Small intestine (tissue), 16 donors: ENCODE measurements at places on chromosomes 2 and 18.
A peak's percentile ranks its signal among the peaks of the same experiment; 100 is the strongest.

DNA sequence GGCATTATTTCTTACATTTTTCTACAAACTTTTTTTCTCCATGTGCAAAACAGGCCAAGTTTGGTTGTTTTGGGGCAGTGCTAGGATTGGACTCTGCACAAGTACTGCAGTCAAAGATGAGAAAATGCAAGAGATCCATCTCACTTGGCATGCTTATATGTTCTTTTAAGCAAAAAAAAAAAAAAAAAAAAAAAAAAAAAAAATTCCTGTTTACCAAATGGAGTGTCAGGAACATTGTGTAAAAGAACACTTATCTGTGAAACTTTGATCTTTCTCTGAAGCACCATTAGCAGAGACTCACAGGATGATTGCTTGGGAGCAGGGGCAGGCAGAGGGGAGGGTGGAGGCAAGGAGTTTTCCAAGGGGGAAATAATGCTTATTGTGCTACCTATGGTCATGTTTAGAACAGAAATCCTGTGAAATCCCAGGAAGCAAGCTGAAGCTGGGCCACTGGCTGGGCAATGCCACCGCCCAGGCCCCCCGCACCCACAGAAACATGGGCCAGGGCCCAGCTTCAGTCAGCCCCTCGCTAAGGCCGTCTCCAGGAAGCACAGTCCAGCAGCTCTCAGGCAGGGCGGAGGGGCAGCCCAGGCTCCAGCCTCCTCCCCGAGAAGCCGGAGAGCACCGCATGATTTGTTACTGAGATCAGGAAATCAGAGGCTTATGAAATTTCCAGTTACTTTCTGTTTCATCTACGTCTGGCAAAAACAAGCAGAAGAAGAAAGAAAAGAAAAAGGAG, 229.4 kb downstream of the ZNF516 start:
- peak; percentile 64 for DNase-seq

DNA sequence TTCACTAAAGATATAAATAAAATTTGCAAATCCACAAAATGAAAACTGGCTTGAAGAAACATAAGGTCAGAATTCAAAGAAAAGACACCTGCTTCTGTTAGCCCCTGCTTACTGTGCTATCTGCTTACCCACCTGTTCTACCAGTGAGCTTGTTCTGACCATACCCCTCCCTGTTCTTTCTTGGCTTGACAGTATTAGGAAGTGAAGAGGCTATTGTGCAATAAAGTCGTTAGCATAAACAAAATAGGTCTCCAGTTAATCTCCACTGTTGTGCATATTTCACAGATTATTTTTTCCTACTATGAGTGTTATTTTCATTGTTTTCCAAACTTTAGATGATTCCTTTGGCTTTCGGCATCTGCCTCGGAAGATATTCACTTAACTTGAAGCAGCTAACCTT, 322.1 kb downstream of the CCDC85A start:
- no peak for DNase-seq

DNA sequence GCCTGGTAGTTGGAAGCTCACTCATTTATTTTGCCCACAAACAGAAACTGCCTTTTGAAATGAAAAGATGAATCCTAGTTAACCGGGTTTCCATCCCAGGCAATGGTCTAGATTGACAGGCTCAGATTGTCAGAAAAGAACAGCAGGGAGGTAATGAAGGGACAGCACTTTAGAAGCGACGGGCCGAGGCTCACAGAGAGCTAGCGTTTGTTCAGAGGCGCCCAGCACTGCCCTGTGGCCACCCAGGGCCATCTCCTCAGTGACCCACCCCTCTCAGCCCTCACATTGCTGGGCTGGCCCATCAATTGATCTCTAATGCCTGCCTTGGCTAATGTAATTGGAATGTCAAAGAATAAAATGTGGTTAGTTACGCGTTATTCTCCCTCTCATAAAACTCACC, 304.8 kb downstream of the CDCA7 start:
- no peak for DNase-seq

- no peak for DNase-seq
These were observed 382.7 kb upstream of the SALL3 start for GRCh38 chr18:78596794-78597345.

DNA sequence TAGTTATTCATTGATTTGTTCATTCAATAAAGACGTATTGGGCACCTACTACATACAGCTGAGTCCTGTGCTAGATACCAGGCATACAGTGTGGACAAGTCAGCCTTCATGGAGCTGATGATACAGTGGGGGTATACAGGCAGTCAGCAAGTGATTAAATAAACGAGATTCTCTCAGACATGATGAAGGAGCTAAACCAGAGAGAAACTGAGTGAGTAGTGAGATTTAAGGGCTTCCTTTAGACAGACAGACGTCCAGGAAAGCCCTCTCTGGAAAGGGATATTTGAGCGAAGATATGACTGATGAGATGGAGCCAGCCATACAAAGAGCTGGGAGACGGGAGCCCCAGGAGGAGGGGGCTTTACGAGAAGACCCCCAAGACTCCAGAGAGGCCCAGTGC, 122.6 kb upstream of the MYCN start:
- no peak for DNase-seq

- no peak for DNase-seq
These were observed 174.3 kb downstream of the CCDC102B start for GRCh38 chr18:68972176-68972575.

GRCh38 chr18:40357536-40357935, 1597.5 kb upstream of the PIK3C3 start:
- no peak for DNase-seq

DNA sequence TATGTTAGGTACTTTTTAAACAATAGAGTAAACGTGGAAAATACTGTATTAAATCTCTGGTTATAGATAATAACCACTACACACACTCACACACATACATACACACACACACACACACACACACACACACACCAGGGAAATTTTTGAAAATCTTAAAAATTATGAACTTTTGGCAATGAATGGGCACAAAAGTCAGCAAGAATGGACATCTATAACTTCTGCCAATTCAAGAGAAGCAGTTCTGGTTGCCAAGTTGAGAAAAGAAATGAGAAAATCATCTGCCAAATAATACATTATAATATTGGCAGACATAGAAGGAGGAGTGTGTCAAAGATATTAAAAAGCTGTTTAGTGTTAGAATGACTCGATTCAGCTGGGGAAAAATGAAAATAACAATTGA, 42.9 kb upstream of the TMEM178A start:
- DNase-seq: no peak

DNA sequence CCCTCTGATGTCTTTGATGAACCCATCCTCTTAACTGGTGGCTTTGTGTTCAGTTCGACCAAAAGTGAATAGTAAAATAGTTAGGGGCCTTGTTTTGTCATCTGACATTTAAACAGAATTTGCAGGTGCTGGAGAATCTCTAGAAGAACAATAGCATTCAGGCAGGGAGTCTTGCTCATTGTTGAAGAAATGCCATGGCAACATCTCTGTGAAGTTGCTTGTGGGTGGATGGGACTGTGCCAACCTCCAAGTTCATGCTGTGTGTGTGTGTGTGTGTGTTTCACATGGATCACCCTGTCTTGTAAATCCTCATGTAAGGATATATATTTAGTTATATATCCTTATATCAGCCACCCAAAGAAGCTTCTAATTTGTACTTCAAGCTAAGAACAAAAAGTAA, 66.7 kb downstream of the SKA1 start:
- no peak for DNase-seq

- no peak for DNase-seq
These were observed 375.8 kb upstream of the LYPD1 start for GRCh38 chr2:133045787-133046186.

DNA sequence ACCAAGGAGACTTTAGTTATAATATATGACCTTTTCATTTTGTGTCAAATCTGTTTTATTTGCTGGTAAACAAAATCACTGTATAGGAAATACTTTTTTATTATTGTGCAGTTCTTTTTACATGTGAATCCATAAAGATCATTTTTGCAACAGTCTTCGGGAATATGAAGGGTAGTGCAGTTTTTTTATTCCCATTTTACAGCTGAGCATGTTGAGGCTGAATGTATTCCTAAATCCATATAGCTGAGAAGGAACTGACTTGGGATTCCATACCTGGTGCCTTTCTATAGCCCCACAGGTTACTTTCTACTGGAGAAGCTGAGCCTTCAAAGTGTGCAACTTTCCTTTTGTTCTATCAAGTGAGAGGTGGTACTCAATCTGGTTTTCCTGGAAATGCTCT, 29.6 kb downstream of the RHOB start:
- no peak for DNase-seq

- no peak for DNase-seq
These were observed 10.6 kb downstream of the FAP start for GRCh38 chr2:162232671-162233070.

DNA sequence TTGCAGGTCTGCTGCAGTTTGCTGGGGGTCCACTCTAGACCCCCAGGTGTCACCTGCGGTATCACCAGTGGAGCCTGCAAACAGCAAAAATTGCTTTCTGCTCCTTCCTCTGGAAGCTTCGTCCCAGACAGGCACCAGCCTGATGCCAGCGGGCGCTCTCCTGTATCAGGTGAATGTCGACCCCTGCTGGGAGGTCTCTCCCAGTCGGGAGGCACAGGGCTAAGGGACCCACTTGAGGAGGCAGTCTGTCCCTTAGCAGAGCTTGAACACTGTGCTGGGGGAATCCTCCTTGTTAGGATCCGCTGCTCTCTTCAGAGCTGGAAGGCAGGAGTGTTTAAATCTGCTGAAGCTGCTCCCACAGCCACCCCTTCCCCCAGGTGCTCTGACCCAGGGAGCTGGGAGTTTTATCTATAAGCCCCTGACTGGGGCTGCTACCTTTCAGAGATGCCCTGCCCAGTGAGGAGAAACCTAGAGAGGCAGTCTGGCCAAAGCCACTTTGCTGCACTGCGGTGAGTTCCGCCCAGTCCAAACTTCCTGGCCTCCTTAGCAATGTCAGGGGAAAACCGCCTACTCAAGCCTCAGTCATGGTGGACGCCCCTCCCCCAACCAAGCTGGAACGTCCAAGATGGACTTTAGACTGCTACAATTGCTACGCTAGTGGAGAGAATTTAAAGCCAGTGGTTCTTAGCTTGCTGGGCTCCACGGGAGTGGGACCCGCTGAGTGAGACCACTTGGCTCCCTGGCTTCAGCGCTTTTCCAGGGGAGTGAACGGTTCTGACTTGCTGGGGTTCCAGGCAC, 652.5 kb downstream of the KCNJ3 start:
- peak; percentile 4 for DNase-seq

DNA sequence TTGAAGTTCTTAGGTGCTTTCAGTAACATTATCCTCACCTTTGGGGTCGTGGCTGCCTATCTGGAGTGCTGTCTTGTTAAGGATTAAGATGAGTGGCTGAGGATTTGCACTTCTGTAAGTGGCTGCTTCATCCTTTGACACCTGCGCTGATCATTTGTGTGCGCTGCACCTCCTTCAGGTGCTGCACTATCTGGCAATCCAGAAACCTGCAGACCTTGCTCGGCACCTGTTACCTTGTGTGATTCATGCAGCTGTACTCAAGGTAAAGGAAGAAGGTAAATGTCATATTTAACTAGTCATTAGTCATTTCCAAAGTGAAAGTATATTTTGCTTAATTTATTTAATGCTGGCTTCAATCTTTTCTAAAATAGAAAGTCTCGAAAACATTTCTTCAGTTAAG, 110.3 kb downstream of the RAB3GAP1 start:
- DNase-seq: peak; percentile 7

GRCh38 chr2:102116630-102117471, 25.7 kb upstream of the IL1R1 start:
- no peak for DNase-seq

GRCh38 chr2:217922101-217923006, 80.4 kb downstream of the TNS1 start:
- no peak for DNase-seq

- DNase-seq: no peak
These were observed 22.8 kb downstream of the OTOF start for GRCh38 chr2:26455037-26455669.

DNA sequence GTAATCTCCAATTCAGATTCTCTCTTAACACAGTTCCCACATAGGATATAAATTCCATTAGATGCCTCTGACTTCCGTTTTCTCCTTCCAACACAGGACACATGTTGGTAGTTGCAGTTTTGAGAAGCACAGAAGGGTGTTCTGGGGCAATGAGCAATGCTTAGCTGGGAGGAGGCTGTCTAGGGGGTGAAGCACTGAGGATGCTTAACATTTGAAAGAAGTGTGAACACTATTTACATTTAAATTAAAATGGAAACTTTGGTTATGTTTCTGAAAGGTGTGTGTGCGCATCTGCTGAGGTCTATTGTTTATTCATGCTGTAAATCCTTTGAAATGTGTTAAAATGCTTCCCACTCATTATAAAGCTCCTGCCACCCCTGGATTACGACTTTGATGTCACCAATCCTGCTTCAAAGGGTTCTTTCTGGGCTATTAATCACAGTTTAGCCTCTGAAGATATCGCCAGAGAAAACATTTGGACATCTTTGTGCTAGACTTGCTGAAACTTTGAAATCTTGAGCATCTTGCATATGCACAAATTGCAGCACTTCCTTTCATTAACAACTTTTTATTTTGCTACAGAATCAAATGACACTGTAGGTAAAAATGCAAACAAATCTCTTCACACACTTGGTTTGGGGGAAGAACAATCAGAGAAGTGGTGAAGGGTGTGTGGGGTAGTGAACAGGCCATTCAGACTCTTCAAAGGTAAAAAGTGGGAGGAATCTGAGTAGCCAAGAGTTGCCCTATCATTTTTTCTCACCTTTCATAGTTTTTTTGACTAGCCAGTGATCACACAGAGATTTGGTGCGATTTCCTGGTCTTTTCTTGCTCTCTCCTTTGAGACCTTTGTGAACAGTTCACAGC, 258.4 kb downstream of the MYO3B start:
- DNase-seq: no peak

GRCh38 chr2:72233211-72233610, 85.5 kb upstream of the CYP26B1 start:
- no peak for DNase-seq
